M059J (cell line): ENCODE measurements at places on chromosomes 5 and 9. TPM values are rescaled to one million over a fixed set of nuclear protein-coding genes. Genes with fewer than 3 reads are reported as not detected.
A peak's percentile ranks its signal among the peaks of the same experiment; 100 is the strongest.

GRCh38 chr5:20230010-20230409, 242.0 kb upstream of the CDH18 start:
- no peak for DNase-seq

GRCh38 chr9:23682891-23683431, 143.1 kb downstream of the ELAVL2 start:
- DNase-seq, result peak; percentile 88

GRCh38 chr5:19902316-19902934, 85.6 kb downstream of the CDH18 start:
- DNase-seq, result peak; percentile 41

DNA sequence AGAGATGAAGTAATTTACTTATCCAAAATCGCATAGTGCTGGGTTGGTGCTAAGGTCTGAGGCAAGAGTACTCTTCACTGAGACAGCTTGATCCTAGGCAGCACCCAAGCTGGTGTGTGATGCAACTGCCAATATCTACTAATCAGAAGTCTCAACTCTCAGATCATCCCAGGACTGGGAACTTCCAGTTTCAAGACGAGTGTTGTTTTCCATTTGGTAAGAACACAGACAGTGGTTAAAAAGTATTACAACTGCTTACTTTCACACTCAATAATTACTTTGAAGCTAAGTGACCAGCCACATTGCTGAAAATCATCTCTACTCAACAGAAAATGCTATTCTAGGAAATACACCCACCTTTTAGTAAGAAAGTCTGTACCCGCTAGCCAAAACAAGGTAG, 45.3 kb downstream of the FBXW11 start:
- no peak for DNase-seq

The CPEB4 gene
- total RNA-seq, result 13.6 and 20.5 TPM in 2 replicates

DNA sequence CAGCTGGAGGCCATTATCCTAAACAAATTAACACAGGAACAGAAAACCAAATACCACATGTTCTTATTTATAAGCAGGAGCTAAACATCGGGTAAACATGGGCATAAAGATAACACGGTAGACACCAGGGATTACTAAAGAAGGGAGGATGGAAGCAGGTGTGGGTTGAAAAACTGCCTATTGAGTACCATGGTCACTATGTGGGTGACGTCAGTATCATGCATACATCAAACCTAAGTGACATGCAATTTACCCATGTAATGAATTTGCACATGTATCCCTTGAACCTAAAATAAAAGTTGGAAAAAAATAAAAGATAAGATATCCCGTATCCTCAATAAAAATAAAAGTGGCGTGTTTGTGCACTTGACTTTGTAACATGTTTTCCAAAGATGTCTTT, 88.8 kb downstream of the DOCK8 start:
- no peak for DNase-seq

GRCh38 chr5:84260140-84260539, 124.5 kb downstream of the EDIL3 start:
- no peak for DNase-seq

- DNase-seq, result no peak
These were observed 70.6 kb downstream of the SMARCA2 start for GRCh38 chr9:2085716-2086115.

DNA sequence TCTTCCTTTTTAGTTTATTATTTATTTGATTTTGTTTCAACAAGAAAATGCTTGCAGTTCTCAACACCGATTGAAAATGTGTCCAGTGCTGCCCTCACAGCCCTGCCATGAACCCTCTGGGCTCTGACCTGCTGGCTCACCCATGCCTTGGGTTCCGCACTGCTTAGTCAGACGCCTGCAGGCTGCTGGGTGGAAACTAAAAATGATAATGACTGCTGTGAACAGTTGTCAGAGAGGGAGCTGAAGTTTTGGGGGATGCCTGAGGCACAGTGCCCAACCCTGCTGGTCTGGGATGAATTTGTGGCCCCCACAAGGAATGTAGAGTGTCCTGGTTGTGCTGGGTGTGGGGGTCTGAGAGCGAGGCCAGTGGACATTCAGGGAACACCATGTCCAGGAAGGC, 22.2 kb upstream of the CFAP157 start:
- DNase-seq, result peak; percentile 88
